ENCODE measurements at places on chromosomes 7 and 10.

DNA sequence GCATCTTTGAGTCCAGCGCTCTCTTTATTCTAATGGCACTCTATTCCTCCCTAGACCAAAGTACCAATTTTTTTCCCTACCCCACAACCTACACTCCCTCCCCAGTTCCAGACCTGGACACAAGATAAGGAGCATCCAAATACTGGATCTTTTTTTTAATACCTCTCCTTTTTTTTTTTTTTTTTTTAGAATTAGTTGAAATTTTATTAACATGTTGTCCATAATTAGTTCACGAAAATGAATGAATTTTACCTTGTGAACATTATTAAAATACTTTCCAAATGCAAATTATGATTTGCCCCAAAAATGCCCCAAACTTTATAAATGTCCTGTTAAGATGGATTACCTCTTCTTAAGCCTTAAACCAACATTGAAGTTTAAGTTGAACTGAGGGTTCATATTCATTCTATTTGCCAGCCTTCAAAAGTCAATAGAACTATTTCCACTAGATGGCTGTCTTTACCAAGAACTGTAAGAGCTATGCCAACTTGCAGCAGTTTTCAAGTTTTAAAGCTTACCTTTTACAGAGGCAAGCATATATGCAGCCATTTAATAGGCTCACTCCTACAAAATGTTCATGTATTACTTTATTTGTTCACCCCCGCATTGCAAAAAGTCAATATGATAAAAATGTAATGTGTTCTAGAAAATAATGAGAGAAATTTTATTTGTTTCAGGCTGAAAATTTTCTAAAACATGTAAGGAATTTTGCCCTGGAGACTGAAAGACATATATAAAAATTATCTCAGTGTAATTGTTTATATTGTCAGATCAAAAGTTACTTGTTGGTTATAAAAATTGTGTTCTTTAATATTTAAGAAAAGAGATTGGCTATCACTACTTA, 39.7 kb upstream of the TNKS2 start:
- peak; percentile 59 for DNase-seq

- no peak for DNase-seq
Observed at GRCh38 chr7:65892161-65892560, 19.3 kb downstream of the VKORC1L1 start.

GRCh38 chr7:77469927-77470326, 53.8 kb upstream of the GSAP start:
- no peak for DNase-seq

- no peak for DNase-seq
Observed at GRCh38 chr10:6497620-6498019, 82.5 kb downstream of the PRKCQ start.

GRCh38 chr7:7104971-7105370, 77.4 kb upstream of the C1GALT1 start:
- DNase-seq, result no peak

DNA sequence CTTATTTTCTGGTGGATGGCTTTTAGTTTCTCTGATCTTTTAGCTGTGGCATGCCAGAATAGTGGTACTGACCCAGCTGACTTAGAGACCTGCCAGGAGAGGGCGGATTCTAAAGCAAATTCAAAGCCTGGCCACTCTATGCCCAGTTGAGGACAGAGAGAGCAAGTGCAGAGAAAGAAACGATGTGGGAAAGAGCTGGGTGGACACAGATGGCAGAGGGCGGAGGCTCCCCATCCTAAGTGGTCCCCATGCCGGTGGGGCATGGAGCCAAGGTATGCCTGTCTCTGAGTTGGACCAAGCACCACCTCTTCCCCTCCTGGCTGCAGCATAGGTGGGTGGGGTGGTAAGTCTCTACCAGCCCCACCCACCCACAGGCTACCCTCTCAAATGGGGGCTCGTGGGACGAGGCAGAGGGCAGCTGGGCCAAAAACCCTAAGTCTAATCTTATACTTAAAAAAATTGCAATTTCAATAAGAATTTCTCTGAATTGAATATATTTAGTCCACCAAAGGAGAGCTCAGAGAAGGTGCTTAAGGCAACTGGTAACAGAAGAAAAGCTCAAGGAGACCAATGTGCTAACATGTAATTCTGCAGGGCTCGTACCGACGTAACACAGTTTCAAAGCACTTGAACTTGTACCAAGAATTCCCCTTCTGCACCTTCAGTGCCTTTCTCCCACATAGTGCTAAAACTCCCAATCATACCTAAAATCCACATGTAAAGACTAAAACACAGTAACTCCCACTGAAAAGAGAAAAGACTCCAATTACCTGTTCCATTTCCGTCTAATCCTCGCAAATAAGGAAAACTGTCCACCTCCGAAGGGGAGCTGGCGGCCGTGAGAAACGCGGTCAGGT, 85.7 kb upstream of the NMT2 start:
- peak; percentile 70 for DNase-seq

DNA sequence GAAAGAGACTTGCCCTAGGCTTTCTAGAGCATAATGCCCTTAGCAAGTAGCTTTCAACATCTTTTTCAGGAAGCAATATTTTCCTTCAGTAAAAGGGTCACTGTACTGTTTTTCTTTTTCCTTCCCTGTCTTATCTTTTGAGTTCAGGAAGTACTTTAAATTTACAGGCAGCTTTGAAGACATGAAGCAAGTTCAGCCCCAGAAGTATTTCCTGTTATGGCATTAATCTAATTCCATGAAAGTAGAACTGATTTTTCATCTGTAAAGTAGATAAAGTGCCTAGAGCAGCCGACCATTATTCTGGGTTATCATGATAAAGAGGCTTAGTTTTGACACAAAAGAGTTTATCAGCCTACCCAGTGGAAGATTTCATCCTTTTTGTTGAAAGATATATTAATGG, 288.2 kb downstream of the ADK start:
- no peak for DNase-seq

DNA sequence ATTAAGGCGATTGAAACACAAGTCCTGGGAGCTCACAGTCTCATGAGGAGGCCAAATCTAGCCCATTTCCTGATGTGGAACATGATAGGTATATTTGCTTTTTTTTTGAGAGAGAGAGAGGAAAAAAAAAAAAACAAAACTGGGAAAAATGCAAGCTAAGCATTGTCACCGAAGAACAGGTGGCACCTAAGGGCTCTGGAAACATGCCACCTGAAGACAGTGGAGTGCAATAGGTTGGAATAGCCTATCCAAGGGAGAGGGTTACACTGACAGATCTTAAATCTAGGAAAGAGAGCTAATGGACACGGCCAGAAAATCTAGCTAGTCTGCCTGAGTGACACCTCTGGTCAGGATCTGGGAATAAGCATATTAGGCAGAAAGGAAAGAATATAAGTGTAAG, 110.2 kb downstream of the SRI start:
- DNase-seq, result no peak

DNA sequence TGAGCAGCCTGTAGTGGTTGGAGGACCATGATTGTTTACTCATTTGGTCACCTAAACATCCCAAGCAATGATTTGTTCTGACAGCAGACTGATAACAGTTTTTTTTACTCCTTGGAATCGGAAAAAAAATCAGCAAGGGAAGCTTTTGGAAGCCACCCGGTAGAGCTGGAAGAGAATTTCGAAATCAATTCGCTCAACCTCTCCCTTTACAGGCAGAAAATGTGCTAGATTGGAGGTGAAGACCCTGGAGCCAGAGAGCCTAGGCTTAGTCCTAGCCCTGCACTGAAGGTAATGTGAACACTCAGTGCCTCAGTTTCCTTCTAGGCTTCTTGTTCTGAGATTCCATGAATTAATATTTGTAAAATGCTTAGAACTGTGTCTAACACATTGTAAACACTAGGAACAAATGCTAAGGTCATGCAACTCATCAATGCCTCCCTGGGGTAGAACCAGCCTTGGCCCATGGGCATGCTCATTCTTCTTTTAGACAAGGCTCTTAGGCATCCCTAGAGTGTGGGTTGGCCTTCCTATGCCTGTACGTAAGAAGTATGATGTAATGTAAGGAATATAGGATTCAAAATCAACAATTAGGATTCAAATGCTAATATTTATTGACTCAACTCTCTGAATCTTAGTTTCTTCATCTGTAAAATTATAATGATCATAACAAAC, 52.7 kb downstream of the MET start:
- DNase-seq, result no peak

Data from Ammon's horn (tissue), 1 donor.